ENCODE measurements at places on chromosomes 11 and 22.

DNA sequence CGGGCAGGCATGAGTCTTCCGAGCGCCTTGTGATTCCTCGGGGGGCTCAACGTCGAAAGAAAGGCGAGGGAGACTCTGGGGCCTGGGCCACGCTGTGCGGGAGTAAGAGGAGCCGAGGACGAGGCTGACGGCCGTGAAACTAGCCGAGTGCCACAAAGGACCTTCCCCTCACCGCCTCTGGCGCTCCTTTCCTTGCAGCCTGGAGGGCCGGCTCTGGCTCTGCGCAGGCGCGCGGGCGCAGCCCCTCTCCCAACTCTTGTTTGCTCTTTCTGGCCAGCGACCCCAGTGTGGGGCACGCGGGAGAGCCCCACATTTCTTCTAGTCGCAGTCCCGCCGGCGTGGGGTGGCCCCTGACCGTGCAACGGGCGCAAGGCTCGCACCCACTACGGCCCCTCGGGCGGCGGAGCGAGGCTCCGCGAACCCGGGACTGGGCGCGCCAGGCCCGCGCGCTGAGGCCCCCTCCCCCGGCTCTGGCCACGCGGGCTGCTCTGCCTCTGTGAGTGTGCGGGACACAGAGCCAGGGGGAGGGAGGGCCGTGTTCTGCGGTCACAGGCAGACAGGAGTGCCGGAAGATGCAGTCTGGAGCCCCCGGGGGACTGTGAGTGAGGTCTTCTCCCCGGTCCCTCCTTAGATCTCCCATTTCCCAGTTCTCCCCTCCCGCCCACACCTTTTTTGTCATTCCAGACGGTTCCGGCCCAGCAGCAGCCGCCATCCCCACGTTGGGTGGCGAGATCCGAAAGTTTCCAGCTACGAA is 1.0 kb upstream of the TOB2 start:
- DNase-seq = peak; percentile 90

DNA sequence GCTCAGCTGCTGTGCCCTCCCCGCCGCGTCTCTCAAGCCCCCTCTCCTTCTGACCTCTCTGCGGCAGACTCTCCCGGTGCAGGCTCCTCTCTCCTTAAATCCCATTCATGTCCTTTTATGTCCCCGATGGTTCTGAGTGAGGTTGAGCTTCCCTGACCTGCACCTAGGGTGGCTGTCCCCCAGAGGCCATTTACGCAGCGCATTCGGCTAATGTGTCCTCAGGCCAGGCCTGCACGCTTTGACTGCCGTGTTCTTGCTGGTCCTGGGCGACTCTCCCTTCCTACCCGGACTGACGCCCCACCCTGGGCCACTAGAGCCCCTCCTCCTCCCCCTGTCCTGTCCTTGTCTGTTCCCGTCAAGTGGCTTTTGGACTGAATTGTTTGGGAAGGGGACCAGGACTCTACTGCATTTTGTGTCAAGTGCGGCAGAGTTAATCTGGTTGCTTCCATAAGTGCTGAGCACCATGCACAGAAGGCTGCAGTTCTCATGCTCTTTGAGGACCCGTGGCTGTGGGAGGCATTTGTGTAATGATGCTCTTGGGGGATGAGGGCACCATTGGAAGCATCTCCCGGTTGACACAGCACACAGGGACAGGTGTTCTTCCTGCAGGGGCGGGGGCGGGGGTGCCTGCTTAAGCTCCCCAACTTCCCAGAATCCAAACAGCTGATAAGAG is 37.1 kb downstream of the IGHMBP2 start:
- no peak for DNase-seq

GRCh38 chr11:87726506-87726905 is 448.7 kb downstream of the RAB38 start:
- no peak for DNase-seq

DNA sequence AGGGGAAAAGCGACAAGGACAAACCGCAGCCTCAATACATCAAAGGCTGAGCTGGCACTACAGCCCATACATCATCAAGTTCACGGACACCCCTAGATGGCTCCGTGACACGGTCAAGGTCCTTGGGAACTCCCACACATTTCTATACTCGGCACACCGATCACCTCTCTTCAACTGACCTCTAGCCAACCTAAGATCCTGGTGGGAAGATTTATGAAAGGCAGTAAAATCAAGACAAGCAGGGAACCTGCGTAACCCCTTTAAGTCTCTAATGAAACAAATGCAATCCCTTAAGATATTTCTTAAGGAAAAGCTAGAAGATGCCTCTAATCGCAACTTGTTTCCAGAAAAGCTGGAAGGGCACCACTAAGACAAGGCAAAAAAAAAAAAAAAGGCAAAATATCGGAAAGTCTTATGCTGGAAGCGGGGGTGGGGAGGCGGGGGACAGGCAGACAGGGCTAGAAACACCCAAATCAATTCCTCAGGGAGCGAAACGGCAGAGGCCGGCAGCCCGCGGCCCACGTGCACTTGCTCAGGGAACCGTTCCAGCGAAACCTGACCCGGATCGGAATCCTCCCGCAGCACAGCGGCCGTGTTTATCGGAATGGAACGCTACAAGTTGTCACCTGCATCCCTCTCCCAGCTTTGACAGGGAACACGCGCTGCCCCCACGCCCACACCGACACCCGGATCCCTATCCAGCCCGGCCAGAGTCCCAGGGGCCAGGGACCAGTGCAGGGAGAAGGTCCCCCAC is 1.4 kb downstream of the ARHGAP20 start:
- DNase-seq = peak; percentile 67

DNA sequence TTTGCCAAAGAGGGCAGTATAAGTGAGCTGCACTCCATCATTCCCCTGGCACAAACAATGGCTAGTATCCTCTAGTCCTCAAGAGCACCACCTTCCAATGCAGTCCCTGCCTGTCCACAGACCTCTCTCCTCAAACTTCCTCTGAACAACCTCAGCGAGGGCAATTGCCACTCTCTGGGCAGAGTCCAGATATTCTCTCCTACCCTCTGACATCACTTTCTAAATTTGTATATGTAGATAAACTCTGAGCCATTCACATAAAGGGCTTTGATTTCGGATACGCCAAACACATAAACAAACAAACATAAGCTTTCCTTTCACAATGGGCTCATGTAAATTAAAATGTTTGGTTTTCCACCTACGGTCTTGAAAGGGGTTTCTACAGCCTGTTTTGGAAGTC is 3.0 kb upstream of the SLC43A3 start:
- no peak for DNase-seq

GRCh38 chr22:50236731-50237409 is 8.0 kb downstream of the TUBGCP6 start:
- no peak for DNase-seq

Data from femur (tissue), 1 donor.